ENCODE measurements at places on chromosomes 1 and 21.

DNA sequence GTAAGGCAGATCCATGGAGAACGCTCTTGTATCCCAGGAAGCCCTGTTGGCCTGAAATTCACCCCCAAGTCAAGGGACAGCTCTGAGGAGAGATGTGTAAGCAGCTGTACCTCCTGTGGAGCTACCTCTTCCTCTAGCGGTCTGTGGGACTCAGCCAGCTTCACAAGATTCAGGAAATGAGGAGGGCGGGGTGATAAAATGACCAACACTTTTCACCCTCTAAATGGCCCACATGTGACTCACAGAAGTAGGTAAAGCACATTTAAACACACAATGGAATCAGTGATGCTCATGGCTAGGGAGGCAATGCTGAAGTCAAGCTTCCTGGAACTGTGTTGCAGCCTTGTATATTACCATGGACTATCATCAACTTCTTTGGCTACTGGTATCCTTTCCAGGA lies at the start of gene SH2D1B:
Gene SH2D1B (minus strand): TSS at position 135 of the 400 bp plus-strand sequence. CDS start 120 bp downstream, at position 15.
- DNase-seq: no peak

GRCh38 chr1:41419584-41420295 lies 58.5 kb downstream of the FOXO6 start:
- DNase-seq: no peak

- DNase-seq: no peak
These were observed 20.8 kb downstream of the SSR2 start for GRCh38 chr1:155999964-156000363.

DNA sequence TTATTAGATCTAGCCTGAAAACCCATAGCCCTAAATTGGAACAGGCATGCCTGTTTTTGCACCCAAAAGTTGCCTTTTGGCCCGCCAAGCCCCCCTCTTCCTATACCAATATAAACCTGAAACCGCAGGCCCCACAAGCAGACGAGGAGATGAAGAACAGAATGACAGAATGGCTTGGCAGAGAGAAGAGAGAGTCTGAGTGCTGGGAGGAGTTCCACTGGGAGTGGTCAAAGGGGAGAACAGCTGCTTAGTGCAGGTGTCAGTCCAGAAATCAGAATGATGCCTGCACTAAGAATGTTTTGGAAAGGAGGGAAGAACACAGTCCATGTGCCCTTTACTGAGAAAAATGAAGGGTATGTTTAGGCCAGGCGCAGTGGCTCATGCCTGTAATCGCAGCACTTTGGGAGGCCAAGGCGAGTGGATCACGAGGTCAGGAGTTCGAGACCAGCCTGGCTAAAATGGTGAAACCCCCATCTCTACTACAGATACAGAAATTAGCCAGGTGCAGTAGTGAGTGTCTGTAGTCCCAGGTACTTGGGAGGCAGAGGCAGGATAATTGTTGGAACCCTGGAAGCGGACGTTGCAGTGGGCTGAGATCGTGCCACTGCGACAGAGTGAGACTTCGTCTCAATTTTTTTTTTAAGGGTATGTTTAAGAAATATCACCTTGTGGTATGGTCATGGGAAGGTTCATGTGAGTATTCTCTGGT lies 9.4 kb downstream of the DYRK1A start:
- DNase-seq: no peak

DNA sequence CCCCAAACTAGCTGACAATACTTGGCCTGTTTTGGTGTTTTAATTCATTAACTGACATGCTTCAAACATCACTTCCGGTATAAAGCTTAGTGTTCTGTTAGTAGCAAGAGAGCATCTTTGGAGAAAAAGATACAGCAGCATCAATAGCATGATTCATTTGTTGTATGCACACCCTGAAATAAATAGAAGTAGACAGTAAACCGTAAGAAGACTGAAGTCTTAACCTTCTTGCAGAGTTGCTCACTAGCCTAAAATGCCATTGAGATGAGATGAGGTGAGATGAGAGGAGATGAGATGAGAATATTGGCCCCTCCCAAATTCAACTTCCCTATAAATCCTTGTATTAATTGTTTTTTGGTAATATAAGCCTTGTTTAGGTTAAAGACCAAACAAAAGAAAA lies 108.8 kb downstream of the TNFSF18 start:
- no peak for DNase-seq
